T-helper 9 cell (primary cell): ENCODE measurements at places on chromosomes 7 and 10.
A peak's percentile ranks its signal among the peaks of the same experiment; 100 is the strongest.

- no peak for DNase-seq
Measured at GRCh38 chr10:71292624-71293445, 26.2 kb upstream of the SLC29A3 start.

GRCh38 chr10:44864051-44864450, 47.1 kb upstream of the TMEM72 start:
- no peak for DNase-seq

- DNase-seq: peak; percentile 38
Measured at GRCh38 chr10:3961082-3961481, 176.1 kb upstream of the KLF6 start.

DNA sequence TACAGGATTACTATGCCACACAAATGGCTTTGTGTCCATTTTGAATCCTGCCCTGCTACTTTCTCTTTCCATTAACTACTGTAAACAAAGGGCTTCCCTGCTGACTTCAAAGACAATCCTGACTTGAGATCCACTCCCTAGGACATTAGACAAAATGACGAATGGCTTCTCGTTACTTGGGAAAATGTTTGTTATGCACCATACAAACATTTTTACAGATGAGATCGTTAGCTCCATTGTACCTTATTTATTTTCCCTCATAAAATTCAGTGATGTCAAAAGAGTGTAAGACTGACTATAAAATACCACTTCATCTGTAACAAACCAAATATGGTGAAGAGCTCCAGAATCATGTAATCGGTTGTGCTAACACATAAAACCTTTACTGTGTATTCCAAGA, 121.8 kb downstream of the CD36 start:
- no peak for DNase-seq

DNA sequence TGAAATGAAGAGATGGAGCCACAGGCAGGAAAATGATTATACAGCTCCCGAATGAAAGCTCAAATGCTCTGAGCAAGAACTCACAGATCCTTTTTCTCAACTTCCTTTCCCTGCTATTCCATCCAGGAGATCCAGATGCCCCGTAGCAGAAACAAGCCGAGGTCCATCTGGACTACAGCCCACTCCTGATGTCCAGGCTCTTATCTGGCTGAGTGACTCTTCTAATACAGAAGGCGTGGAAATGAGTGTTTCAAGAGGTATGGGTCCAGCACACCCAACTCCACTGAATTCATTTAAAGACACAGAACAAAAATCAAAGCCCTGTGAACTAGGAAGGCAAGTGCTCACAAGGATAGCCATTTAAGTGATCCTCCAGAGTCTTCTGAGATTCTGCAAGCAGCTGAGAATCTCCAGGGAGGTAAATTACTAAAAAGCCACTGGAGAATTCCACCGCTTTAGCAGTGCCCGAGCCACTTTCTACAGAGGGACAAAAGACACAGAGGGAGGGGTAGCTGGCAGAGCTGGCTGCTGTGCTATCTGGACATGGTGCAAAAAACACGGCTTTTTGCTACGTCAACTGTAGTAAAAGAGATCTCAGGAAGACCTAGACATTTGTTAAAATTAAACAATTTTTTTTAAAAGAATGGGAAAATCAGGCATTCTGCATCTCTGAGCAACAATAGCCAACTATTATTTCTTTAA, 24.5 kb downstream of the FAM171A1 start:
- no peak for DNase-seq

- DNase-seq: no peak
Measured at GRCh38 chr10:13376746-13377145, 28.7 kb upstream of the SEPHS1 start.

- no peak for DNase-seq
Measured at GRCh38 chr7:95472581-95473161, 13.1 kb upstream of the ASB4 start.

DNA sequence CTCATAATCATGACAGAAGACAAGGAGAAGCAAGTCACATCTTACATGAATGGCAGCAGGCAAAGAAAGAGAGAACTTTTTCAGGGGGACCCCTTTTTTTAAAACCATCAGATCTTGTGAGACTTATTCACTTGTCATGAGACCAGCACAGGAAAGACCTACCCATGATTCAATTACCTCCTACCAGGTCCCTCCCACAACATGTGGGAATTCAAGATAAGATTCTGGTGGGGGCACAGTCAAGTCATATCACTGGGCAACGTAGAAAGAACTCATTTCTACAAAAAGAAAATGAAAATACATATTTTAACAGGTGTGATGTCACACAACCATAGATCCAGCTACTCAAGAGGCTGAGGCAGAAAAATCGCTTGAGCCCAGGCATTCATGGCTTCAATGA, 304.1 kb downstream of the IPMK start:
- DNase-seq: no peak

DNA sequence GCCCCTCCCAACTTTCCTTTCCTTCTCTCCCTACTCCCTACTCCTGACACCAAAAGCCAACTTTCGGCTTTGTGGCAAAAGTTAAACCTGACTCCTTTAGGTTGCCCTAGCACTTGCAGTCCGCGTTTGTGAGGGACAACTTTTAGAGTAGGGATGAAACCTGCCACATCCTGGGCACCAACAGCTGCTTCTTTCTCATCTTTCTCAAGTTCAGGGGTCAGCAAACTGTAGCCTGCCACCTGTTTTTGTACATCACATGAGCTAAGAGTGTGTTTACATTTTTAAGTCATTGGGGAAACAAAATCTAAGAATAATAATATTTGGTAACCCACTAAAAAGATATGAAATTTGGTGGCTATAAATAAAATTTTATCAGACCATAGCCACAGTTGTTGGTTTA, 660.6 kb downstream of the KCNMA1 start:
- no peak for DNase-seq

DNA sequence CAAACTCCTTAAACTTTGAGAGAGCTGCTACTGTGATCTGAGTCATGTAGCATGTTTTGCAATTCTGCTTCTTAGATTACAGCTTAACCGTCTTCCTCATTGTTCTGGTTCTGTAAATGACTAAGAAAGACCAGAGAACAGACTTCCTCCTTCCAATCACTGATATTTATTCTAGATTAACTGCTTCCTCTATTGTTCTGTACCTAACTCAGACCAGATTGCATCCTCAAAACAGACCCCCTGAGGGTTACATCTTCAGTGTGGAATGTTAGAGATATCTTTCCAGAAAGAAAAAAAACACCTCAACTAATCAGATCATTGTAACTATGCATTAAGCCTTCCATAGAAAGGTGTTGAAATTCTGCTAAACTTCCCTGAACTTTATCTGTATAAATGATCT, 5.7 kb upstream of the PIP start:
- DNase-seq: no peak

- DNase-seq: no peak
Measured at GRCh38 chr7:95631527-95631926, 35.2 kb upstream of the PDK4 start.

- no peak for DNase-seq
Measured at GRCh38 chr7:149291036-149291780, 29.2 kb downstream of the ZNF783 start.

GRCh38 chr7:77330169-77330882, 85.8 kb downstream of the GSAP start:
- DNase-seq: no peak

- no peak for DNase-seq
Measured at GRCh38 chr7:38748056-38748610, 117.0 kb upstream of the AMPH start.

DNA sequence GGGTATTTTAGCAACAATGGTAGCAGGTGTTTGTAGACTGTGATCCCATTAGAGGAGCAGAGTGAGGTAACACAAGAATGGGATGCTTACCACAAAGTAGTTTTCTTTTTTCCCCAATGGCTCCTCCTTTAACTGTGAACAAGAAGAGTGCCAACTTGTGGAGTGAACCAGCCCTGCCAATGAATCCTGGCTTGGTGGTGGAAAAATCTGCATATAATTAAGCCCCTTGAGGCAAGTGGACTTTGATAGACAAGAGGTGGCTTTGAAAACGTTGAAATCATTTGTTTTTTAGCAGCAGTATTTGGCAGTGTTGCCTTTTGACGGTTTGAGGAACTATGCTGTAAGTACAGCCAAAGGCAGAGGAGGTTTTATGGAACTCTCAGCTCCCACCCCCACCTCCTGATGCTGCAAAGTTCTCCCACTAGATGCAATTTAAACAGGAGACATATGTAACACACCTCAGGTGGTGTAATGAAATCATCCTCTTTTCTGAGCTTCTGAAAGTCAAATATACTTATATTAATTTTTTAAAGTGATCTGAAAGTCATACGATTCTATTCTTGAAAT, 295.6 kb downstream of the DPP6 start:
- DNase-seq: no peak

DNA sequence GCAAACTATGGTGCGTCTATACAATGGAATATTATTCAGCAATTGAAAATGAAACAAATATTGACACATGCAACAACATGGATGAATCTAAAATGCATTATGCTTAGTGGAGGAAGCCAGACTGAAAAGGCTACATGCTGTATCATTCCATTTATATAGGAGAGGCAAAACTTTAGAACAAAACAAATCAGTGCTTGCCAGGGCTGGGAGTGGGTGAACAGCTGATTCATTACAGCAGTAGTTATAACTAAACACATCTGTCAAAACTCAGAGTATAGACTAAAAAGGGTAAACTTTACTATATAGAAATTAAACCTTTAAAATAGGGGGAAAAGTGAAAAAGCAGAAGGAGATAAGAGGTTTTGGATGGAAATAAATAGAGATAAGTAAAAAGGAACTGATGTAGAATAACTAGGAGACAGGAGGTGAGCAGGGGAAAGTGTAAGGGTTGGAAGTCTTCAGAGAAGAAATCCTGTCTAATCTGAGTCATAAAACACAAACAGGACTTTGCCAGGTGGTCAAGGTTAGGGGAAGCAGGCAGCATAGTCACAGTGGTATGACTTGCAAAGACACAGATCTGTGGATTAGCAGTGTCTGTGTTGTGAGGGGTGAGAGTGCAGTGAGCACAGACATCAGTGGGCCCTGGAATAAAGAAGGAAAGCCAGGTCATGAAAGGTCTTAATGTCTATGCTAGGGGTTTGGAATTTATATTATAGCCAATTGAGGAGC, 349.8 kb downstream of the PHTF2 start:
- DNase-seq: no peak

DNA sequence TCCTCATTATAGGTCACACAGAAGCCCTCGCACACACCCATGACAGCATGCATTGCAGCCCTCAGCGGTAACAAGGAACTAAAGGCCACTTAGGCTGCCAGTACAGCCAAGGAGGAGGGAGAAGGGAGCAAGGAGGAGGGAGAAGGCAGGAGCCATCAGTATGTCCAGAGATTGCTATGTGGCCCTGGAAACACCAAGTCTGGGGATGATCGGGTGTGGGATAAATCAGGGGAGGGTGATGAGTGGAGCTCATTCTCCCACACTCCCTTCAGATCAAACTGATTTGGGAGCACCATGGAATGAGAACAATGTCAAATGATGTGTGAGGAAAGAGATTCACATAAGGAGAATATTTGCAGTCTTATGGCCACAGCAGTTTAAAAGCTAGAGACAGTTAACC, 350.9 kb downstream of the TNS3 start:
- no peak for DNase-seq

DNA sequence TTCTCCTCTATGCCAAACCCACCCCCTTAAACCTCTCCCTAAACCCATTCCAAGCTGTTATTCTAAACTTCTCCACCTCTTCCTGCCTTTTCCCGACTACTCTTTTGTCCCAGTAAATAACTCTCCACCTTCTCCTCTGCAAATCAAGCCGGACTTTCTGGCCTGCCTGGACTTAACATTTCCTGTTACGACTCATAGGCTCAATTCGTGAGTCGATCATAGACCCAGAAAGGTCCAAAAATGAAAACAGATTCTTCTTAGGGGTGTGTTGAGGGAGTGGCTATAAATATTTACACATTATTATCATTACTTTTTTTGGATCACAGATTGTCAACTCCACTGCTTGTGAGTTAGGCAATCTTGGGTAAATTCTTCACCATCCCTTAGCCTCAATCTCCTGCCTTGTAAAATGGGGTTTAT, 59.0 kb upstream of the HABP2 start:
- no peak for DNase-seq

DNA sequence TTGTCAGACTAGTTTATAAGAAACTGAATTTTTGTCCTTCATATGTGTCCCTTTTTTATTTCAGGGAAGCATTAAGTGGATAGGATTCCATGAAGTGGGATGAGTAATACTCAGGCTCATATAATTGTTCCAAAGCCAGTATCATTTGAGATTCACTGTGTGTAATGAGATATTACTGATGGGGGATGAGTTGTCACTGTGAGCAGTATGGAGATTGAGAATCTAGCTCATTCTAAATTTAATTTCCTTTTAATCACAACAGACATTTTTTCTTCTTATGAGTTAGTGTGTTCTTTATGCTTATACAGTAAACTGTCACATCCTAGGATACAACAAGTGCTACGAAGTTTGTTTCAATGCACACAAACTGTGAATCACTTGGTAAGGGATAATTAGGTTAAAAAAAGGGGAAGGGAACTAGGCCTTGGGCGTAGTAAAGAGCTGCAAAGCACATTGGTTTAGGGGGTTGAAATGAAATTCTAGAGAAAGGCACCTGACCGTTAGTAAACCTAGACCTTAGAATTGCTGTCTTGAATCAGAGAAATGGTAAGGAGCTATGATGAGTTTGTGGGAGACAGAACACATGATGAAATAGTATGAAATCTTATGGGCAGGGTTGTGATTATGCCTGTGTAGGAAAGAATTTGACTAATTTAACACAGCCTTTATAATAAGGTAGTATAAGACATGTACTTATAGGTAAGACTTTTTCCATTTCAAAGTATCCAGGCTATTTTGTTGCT, 153.4 kb downstream of the MLLT10 start:
- no peak for DNase-seq

DNA sequence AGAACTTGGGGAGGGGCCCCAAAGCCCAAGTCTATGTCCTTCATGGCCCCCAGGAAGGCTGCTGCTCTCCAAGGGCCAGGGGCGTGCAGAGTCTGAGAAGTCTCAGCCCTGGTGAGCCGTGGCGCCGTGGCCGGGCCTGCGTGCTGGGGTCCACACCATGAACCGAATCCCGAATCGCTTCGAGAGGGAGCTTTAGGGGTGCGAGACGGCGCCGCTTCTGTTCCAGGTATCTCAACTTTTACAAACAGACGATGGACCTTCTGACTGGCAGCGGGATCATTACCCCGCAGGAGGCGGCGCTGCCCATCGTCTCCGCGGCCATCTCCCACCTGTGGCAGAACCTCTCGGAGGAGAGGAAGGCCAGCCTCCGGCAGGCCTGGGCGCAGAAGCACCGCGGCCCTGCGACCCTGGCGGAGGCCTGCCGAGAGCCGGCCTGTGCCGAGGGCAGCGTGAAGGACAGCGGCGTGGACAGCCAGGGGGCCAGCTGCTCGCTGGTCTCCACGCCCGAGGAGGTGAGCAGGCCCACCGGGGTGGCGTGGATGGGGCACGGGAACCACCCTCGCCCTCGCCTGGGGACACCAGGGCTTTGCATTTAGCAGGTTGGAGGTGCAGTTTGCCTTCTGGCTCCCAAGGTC, 12.7 kb downstream of the STRA8 start:
- no peak for DNase-seq

- DNase-seq: no peak
Measured at GRCh38 chr7:150657526-150657925, 25.3 kb upstream of the GIMAP6 start.

GRCh38 chr10:5500910-5501309, 1.5 kb upstream of the CALML5 start:
- no peak for DNase-seq
